ENCODE measurements at places on chromosomes 7 and 10.
A peak's percentile ranks its signal among the peaks of the same experiment; 100 is the strongest.

- DNase-seq = peak; percentile 71
These were observed 1.0 kb upstream of the PILRA start for GRCh38 chr7:100372256-100372655.

DNA sequence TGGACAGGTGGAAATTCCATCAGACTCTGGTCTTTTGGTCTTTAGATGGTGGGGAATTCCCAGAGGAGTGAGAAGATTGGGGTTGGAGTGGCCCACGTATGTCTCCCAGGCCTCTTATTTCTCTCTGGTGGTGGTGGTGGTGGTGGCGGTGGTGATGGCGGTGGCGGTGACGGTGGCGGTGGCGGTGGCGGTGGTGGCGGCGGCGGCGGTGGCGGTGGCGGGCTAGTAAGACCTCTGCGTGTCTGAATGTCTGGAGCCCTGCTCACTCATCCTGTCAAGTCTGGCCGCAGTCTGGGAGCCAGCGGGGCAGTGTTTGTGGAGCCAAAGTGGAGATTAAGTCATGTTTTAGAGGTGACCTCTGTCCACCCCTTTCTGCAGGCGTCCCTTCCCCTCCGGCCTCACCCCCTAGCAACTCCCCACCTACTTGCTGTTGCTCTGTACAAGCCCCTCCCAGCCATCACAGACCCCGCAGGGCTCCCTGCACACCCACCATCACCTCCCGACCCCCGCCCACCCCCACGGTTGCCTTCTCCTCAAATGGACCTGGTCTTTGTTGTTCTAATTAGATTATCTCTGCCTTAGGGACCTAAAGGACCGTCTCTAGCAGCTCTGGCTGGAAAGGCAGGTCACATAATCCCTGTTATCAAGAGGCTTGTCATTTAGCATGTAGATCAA lies 165.0 kb upstream of the TBX20 start:
- DNase-seq = no peak

DNA sequence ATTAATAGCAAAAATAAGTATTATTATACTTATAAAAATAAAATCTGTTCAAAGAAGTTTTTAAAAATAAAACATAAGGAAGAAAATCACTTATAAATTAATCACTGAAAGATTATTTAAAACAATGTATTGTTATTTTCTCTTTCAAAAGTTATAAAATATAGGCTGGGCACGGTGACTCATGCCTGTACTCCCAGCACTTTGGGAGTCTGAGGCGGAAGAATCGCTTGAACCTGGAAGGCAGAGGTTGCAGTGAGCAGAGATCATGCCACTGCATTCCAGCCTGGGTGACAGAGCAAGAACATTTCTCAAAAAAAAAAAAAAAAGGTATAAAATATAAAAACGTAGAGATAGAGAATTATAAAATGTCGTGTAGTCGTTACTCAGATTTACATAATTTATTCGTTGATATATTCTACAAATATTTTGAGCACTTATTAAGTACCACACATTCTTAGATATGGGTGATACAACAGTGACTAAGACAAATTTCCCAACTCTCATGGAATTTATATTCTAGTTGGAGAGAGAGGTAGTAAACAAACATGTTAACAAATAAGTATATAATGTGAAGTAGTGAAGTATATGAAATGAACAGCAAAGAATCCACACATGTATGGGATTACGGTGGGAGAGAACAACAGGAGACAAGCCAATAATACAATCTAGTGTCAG lies 1030.0 kb downstream of the SORCS1 start:
- DNase-seq = no peak

- no peak for DNase-seq
These were observed 10.3 kb upstream of the PPP2R2D start for GRCh38 chr10:131890276-131891195.

- no peak for DNase-seq
These were observed 45.3 kb downstream of the PRF1 start for GRCh38 chr10:70557086-70557845.

Measured in GM03348 (cell line).